M059J (cell line): ENCODE measurements at places on chromosomes 16 and 17. TPM values are rescaled to one million over a fixed set of nuclear protein-coding genes. Genes with fewer than 3 reads are reported as not detected.

Gene LRRC75A
- total RNA-seq, result 1.1 and 1.6 TPM in 2 replicates

Gene EPN3
- 0.74 TPM in 1 of 2 replicates, not detected in the other for total RNA-seq

Gene MARF1
- total RNA-seq, result 11.7 and 13.8 TPM in 2 replicates

Gene DHRS13
- 7.1 and 9.0 TPM in 2 replicates for total RNA-seq

DNA sequence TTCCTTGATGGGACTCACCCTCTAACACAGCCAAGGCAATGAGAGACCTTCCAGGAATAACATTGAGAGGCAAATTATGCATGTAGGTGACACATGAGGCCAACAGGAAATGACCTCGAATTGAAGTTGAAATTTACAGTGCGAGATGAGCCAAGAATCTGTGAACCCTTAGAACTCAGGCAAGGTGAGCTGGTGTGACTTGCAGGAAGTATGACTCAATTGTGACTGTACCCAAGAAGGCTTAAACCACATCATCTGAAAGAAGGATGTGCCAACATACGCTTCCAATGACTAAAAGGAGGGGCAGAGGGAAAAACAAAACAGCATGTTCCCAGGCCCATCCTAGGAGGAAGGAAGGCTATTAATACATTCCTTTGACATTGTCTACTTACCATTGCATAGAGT is 44.8 kb downstream of the PITPNC1 start:
- peak; percentile 99 for DNase-seq

GRCh38 chr16:88516601-88517061 is 53.6 kb upstream of the ZC3H18 start:
- no peak for DNase-seq

GRCh38 chr16:53946746-53947386 is 242.9 kb downstream of the FTO start:
- no peak for DNase-seq

DNA sequence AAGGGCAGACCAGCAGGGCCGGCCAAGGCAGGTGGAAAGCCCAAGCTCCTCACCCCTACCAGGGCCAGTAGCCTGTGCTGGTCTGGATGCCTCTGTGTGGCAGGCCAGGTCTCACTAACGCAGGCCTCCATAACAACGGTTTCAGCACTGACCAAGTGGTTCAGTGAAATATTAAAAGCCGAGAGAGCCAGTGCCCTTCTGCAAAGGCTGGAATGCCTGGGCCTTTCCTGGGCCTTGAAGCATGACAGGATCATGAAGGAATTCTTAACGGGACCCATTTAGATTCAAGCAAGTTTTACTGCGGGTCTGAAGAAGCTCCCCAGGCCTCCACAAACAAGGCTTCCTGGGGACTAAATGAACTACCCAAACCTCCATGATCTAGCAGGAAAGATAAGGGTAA is 16.3 kb downstream of the ADAD2 start:
- no peak for DNase-seq

DNA sequence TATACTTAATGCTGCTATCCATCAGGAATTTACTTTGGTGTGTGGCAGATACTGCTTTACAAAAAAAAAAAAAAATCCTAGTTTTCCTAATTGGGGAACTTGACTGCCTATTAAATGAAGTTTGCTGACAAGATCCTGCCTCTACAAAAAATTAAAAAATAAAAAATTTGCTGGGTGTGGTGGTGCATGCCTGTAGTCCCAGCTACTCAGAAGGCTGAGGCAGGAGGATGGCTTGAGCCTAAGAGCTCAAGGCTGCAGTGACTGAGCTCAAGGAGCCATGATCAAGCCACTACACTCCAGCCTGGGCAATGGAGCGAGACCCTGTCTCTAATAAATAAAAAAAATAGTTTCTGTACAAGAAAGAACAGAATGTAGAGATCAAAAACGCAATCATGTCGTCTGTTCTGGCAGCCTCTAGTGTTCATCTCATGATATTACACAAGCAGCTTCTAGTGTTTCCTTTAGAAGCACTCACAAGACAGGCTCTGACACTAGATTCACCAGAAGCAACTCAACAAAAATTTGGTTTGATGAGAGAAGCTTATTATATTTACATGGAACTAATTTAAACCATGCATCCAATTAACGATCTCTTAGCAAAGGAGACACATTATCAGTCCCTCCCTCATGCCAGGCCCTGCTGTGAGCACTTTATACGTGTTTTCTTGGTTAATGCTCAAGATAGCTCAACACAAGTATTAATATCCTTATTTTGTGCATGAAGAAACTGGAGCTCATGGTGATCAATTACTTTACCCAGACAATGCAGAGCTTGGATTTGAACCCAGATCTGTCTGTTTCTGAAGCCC is 6.8 kb upstream of the KRTAP17-1 start:
- DNase-seq, result peak; percentile 67

DNA sequence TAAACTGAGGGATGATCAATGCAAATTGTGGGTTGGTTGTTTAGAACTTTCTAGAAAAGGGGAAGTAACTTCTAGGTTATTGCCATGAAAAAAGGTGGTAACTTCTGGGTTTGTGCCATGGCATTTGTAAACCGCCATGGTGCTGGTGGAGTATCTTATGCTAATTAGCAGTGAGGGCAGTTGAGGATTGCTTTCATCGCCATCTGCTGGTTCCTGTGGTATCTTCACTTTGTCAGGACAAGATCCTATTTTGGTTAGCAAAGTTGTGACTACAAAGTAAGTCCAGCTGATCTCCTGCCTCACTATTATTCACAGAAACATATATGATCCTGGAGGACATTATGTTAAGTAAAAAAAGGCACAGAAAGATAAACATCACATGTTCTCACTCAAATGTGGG is 1332.3 kb downstream of the CDH11 start:
- no peak for DNase-seq

DNA sequence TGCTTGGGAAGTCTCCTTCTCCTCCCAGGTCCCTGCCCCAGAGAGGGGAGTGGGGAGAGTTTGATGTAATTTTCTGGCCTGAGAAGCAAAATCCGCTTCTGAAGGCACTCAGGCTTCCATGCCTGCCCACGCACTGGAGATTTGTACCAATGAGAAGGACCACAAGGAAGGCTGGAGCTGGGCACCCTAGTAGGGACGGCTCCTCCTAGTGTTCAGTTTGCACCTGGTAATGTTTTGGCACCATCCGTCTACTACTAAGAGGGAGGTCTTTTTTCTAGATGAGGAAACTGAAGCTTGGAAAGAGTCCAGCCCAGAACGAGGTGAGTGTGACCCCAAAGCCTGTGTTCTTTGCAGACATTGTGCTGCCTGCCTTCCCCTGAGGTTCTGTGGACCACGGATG is 83.6 kb upstream of the NLRP1 start:
- peak; percentile 8 for DNase-seq

- DNase-seq, result peak; percentile 41
Observed at GRCh38 chr17:18966831-18967624, 15.1 kb downstream of the SLC5A10 start.
